Chondrocyte (in vitro differentiated cells): ENCODE measurements at places on chromosomes 12 and 14. TPM values are rescaled to one million over a fixed set of nuclear protein-coding genes. Genes with fewer than 3 reads are reported as not detected.

GRCh38 chr12:51817027-51817953, 31.2 kb downstream of the FIGNL2 start:
- no peaks in the 10 kb centered on the region for H3K27me3 ChIP-seq
- no peak for DNase-seq
- H3K4me1 ChIP-seq: peaks cover 32% of the 10 kb centered on the region
- H3K36me3 ChIP-seq: no peaks in the 10 kb centered on the region
- H3K27ac ChIP-seq: no peak overlapping the region

Gene CCDC197
- not detected in 3 replicates for total RNA-seq

DNA sequence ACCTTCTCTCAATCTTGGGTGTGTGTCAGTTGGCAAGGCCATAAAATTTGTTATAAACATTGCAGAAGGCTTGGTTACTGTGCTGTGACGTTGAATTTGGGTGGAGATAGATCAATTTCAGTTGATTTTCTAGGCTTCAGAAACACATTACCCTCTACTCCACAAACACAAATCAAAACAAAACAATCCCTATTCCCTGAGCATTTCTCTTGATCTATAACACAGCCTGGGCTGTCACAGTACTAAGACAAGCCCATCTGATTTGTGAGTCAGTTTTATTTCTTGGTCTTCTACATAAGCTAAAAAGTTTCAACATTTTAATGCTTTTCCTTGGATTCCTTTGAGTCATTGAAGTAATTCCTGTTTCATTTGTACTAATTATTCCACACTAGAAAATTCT, 79.8 kb downstream of the PTPN11 start:
- no peaks in the 10 kb centered on the region for H3K27me3 ChIP-seq
- H3K27ac ChIP-seq: no peak overlapping the region
- no peak for DNase-seq
- H3K4me1 ChIP-seq: peaks cover 8% of the 10 kb centered on the region

Gene CLEC4E
- 0.90 TPM in 1 of 3 replicates, not detected in the others for total RNA-seq

DNA sequence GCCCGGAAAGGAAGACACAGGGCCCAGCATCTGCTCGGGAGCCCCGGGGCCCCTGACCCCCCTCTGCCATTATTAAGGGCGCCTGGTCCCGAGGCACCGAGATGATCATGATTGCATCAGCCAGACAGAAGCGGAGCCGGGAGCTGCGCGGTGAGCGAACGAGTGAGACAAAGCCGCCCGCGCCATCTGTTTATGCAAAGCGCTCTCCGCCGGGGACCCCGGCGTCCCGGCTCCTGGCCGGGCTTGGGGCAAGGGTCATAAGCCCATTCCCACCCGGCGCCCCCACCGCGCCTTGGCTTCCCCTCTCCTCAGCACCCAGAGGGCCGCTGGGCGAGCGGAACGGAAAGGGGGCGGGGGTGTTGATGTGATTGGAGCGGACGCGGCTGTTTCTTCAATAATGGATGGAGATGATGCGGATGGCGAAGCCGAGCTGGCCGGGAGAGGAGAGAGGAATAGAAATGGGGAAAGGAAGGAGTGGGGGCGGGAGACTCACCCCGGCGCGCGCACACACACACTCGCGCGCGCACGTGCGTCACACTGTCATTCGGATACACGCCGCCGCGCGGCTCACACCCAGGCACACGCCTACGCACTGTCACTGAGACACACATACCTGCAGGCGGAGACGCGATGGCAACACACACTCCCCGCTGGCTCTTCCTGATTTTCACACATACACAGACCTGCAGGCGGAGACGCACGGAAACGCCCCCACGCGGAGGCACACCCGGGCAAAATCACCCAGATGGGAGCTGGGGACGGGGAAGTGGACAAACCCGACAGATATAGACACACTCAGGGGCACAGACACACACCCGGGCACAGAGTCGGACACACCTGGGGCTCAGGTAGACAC, 10.7 kb downstream of the STAC3 start:
- no peaks in the 10 kb centered on the region for H3K27me3 ChIP-seq
- no peaks in the 10 kb centered on the region for H3K36me3 ChIP-seq
- peak; percentile 89 for DNase-seq
- H3K4me3 ChIP-seq: peak overlapping the region; percentile 94
- H3K27ac ChIP-seq: peak overlapping the region; percentile 98

Gene IL26
- 0.67 to 2.5 TPM in 2 of 3 replicates, not detected in the other for total RNA-seq

- no peak overlapping the region for H3K27ac ChIP-seq
- H3K27me3 ChIP-seq: peaks cover 2% of the 10 kb centered on the region
- H3K4me3 ChIP-seq: no peak overlapping the region
- no peak for DNase-seq
- no peaks in the 10 kb centered on the region for H3K36me3 ChIP-seq
Observed at GRCh38 chr14:78488938-78489337, 318.8 kb downstream of the NRXN3 start.

Gene KLHL33
- total RNA-seq: not detected in 3 replicates

DNA sequence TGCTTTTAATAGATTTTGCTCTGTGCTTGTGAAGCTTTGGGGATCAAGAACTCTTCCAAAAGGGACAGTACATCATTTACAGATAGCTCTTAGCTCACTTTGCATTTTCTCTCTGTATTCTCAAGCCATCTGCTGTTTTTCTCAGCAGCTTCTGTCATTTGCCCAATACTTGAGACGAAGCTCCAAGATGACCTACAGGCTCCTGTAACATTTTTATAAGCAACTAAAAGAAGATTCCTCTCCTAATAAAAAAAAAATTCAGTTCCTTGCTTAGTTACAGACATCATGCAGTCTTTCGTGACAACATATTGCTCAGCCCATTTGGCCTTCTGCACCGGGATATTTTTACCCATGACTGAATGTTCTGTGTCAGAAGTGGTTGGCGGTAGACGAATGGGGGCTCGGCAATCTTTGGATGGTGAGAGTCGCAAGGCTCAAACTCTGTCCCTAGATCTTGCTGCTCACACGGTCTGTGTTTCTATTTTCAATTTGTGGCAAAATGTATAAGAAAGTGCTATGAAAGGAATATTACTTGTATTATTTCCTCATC, 215.6 kb downstream of the FSCB start:
- no peaks in the 10 kb centered on the region for H3K4me1 ChIP-seq
- H3K27ac ChIP-seq: no peak overlapping the region
- no peaks in the 10 kb centered on the region for H3K36me3 ChIP-seq
- peaks cover 22% of the 10 kb centered on the region for H3K27me3 ChIP-seq
- no peak for DNase-seq

GRCh38 chr14:46686652-46687051, 35.1 kb upstream of the RPL10L start:
- no peaks in the 10 kb centered on the region for H3K4me1 ChIP-seq
- H3K27ac ChIP-seq: no peak overlapping the region
- H3K4me3 ChIP-seq: no peak overlapping the region
- H3K36me3 ChIP-seq: no peaks in the 10 kb centered on the region
- no peak for DNase-seq
